Thymus (tissue), 14 donors: ENCODE measurements at places on chromosomes 13 and 19. TPM values are rescaled to one million over a fixed set of nuclear protein-coding genes. Genes with fewer than 3 reads are reported as not detected.

The ANKRD24 gene
- 0.42 TPM for total RNA-seq

The UBE2L5 gene
- total RNA-seq, result 0.24 TPM

The CLEC4M gene
- total RNA-seq, result 0.19 TPM

The TLE6 gene
- total RNA-seq, result 1.4 TPM

The ZNF560 gene
- 0.05 TPM for total RNA-seq

The RPL13A gene
- total RNA-seq, result 3,666 TPM

The MAP2K2 gene
- 98.4 TPM for total RNA-seq

The IL11 gene
- 0.38 TPM for total RNA-seq

The ABHD13 gene
- 15.5 TPM for total RNA-seq

The PLEKHA4 gene
- 4.1 TPM for total RNA-seq

The CCDC70 gene
- total RNA-seq, result not detected

The SLC6A16 gene
- total RNA-seq, result 0.76 TPM

The CADM4 gene
- 1.5 TPM for total RNA-seq

The CEACAM21 gene
- total RNA-seq, result 4.8 TPM

The CERS1 gene
- total RNA-seq, result 0.28 TPM

The ITM2B gene
- total RNA-seq, result 240 TPM

The SPIB gene
- 8.1 TPM for total RNA-seq

The JOSD2 gene
- 15.9 TPM for total RNA-seq

The ERFL gene
- 0.09 TPM for total RNA-seq

The UHRF1 gene
- 71.7 TPM for total RNA-seq

The FPR2 gene
- total RNA-seq, result 1.2 TPM

The RSPH6A gene
- not detected for total RNA-seq

The AKAP8 gene
- total RNA-seq, result 18.0 TPM

The PTH2 gene
- total RNA-seq, result not detected

The HCN2 gene
- 0.05 TPM for total RNA-seq

The ZNF726 gene
- 10.5 TPM for total RNA-seq

The PDX1 gene
- not detected for total RNA-seq

The PRR19 gene
- 0.42 TPM for total RNA-seq

The ADM5 gene
- total RNA-seq, result 0.47 TPM

The NKPD1 gene
- total RNA-seq, result 0.14 TPM

The ATP4B gene
- 0.38 TPM for total RNA-seq

The SPRYD7 gene
- 2.0 TPM for total RNA-seq

The KLK15 gene
- total RNA-seq, result not detected

The PINLYP gene
- 16.0 TPM for total RNA-seq
